ENCODE measurements at places on chromosomes 2 and 18.

GRCh38 chr2:157841485-157841884 is 34.6 kb downstream of the ACVR1 start:
- DNase-seq: no peak

DNA sequence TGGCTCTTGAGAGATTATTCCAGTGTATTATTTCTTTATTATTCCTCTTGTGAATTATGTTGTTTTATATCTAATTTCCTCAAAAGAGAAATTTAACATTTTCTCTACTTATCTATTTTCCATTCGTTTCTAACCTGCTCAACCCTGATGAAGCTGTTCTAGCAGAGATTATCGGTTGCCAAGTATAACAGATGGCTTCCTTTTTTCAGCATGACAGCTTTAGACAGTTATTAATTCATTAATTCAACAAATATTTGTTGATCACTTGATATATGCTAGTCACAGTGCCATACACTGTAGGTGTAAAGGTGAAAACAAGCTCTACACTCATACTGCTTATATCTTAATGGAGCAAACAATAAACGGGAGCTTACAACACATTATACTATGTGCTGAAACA is 137.9 kb upstream of the UBE2E3 start:
- DNase-seq: no peak

- DNase-seq: no peak
Measured at GRCh38 chr2:36333350-36334012, 22.1 kb upstream of the CRIM1 start.

GRCh38 chr2:144703852-144704708 is 184.2 kb upstream of the ZEB2 start:
- DNase-seq: no peak

DNA sequence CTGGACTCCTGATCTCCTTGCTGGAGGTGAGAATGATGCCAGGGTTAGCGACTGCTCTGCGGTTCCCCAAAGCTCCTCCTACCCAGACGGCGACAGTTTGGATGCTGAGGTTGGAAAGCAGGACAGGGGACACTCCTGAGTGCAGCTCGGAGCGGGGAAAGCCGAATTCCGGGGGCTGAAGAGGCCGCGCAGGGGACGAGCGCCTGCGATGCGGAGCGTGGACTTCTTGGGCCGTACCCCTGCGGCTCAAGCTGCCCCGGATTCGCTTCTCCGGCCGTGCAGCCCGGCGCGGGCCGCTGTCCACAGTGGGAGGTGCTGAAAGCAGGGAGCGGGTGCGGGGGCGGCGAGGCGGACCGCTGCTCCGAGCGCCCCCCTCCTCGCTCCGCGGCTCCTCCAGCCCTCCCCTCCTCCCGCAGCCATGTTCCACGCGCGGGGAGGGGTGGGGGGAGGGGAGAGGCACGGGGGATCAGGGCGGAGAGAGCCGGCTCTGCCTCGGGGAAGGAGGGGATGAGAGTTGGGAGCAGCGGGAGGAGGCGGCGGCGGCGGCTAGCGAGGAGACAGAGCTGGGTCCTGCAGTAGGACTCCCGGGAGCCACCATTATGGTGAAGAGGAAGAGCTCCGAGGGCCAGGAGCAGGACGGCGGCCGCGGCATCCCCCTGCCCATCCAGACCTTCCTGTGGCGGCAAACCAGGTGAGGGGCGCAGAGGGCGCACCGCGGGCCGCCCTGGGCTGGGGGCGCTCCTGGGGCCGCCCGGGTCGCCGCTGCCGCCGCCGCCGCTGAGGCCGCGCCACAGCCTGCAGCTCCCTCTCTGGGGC is at the start of gene UNC80:
TSS of gene UNC80 (plus strand) at position 359 of the 816 bp plus-strand sequence. CDS start at position 600, 241 bp downstream.
- DNase-seq: peak; percentile 67

GRCh38 chr2:35989503-35989902 is 366.1 kb upstream of the CRIM1 start:
- no peak for DNase-seq

GRCh38 chr2:197707316-197708213 is 2.4 kb downstream of the MARS2 start:
- no peak for DNase-seq

DNA sequence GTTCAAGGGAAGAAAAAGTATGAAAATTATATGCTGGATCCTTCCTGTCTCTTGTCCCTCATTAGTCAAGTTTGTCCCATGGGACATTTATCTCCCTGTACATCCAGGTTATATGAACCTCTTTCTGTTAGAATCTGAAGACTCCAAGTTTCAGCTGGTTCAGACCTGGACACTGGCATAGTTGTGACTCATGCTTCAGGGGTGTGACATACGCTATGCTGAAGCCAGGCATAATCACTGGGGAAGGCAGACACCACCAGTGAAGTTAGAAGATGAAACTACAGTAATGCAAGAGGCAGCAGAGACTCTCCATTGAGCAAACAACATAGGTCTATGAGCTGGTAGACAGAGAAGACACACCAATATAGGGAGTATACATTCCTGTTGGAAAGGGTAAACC is 269.7 kb upstream of the SLC8A1 start:
- DNase-seq: no peak

- no peak for DNase-seq
Measured at GRCh38 chr2:210577263-210578071, 21.1 kb downstream of the CPS1 start.

DNA sequence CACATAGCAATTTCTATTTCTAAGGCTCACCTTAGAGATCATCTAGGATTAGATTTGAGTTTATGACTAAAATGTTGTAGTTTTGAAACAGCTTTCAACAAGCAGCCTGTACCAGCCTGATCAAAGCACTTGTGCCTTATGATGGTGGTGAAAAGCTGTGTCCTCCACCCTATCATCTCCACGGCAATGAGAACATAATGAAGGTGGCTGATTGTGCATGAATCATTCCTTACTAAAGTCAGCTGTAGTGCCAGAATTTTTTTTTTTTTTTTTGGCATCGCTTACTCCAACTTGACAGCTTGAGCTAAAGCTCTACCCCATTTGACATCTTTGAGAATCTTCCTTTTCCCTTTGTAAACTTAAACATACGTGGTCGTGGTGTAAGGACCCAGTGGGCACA is 86.0 kb downstream of the DCC start:
- no peak for DNase-seq

GRCh38 chr2:41910126-41910525 is 137.7 kb upstream of the PKDCC start:
- no peak for DNase-seq

DNA sequence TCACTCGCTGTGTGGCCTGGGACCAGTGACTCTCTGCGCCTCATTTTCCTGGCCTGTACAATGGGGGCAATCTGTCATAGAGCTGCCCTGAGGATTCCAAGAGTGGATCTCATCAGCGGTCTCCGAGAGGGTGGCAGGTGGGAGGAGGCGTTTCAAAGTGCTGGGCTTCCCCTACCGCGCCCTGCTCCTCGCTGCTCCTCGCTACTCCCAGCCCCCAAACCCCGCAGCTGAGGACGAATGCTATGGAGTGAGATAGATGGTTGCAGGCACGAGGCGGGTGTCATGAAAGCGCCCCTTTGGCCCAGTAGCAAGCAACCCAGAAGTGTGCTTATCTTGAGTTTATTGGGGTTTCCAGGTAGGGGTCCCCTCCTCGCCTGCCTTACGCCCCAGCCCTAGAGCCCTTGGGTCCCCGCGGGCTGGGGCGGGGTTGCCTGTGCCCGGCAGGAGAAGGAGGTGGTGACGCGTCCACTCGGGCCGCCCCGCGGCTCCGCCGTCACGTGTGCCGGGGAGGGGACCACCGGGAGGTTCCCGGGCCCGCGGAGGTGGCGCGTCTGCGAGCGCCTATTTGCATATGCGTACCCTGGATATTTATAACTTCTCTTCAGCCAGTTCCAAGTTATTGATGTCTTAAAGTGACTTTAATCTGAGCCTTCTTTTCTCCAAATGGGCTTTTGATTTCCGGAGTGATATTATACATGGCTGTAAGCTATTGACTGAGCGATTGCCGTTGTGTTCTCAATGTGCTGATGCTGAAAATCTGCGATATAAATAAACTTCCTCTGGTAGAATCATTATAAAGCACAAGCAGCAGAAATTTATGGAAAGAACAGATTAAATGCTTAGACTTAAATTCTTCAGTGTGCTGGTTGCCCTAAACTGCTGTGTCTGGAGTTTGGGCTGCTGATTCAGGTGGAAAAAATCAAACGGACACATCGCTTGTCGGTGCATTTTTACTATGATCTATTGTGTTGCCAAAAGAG is 263.7 kb downstream of the ATAD2B start:
- DNase-seq: no peak

DNA sequence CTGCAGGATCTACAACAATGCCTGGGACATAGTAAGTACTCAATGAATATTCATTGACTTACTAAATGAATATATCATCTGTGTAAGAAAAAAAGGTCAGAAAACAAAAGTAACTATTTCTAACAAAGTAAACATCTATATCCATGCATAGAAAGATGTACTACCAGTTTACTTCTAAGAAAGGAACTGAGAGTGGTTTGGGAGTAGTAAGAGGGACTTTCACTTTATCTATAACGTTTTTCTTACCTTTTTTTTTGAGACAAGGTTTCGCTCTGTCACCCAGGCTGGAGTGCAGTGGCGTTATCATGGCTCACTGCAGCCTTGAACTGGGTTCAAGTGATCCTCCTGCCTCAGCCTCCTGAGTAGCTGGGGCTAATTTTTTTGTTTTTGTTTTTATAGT is 25.7 kb downstream of the DHX57 start:
- DNase-seq: no peak

DNA sequence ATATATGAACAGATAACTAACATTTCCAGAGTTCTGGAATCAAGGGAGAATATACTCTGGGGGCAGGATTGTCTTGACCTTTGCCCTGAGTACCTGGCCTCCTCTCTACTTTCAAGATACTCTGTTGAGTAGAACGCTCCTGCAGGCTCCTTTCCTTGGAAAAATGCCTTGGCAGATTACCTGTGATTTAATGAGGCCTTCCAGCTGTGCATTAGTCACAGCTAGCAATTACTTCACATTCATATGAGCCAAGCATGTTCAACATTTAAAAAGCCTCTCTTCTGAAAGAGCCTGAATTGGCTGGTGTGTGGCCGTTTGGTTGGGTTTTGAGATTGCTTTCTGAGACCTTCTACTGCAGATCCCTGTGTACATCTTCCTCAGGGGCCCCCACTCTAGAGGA is 142.2 kb downstream of the PLCL1 start:
- DNase-seq: no peak

- no peak for DNase-seq
Measured at GRCh38 chr2:237875256-237876060, 16.0 kb downstream of the RAMP1 start.

DNA sequence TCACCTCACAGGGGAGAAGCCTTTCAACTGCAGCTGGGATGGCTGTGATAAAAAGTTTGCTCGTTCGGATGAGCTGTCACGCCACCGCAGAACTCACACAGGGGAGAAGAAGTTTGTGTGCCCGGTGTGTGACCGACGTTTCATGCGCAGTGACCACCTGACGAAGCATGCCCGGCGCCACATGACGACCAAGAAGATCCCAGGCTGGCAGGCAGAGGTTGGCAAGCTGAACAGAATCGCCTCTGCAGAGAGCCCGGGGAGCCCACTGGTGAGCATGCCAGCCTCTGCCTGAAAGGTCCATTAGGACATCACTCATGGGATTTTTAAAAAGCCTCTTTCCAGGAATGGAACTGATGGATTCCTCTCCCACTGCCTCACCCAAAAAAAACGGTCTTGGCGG is 8.9 kb downstream of the KLF11 start:
- no peak for DNase-seq

GRCh38 chr18:24228667-24229041 is 89.8 kb downstream of the CABYR start:
- no peak for DNase-seq

- no peak for DNase-seq
Measured at GRCh38 chr2:171540437-171540836, 18.2 kb downstream of the CYBRD1 start.

- no peak for DNase-seq
Measured at GRCh38 chr2:189854187-189854586, 69.9 kb downstream of the PMS1 start.

GRCh38 chr2:12549641-12550040 is 167.1 kb upstream of the TRIB2 start:
- no peak for DNase-seq

DNA sequence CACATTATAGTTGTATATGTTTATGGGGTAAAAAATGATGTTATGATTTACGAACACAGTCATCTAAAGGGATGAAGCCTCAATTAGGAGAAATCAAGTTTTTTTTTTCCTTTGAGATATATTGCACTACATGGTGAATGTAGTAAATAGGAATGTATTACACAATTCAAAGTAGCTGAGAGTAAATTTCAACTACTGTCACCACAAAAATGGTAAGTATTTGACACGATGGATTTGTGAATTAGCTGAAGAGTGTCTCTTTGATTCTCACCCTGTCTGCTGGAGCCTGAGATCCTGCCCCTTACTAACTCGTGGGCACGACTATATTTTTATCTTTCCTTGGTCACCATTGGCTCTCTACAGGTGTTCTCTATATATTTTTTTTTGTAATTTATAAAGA is 540.4 kb upstream of the DSEL start:
- DNase-seq: no peak

DNA sequence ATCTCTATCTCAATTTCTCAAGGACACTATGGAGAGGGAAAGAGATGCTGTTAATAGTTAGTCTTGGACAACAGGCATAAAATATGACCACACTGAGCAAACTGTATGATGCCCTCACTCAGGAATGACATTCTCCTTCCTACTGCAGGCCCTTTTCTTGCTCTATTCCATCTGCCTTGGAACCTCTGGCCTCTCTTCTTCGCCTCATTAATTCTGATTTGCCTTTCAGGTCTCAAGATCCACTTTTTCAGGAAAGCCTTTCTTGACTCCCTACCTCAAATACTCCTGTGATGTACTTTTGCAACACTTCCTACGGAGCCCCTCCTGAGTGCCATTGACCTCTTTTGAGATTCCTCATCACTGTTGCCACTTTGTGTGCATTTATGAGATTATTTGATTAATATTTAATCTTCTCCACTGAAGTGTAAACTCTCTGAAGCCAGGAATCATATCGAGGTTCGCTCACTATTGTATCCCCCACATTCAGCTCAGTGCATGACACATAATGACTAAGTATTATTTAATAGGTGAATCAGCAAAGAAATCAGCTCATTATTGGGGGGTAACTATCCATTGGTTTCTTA is 21.3 kb upstream of the SPP2 start:
- no peak for DNase-seq

GRCh38 chr2:3146175-3146574 is 231.4 kb downstream of the EIPR1 start:
- DNase-seq: no peak

- no peak for DNase-seq
Measured at GRCh38 chr2:134336352-134336751, 82.5 kb downstream of the MGAT5 start.

- DNase-seq: no peak
Measured at GRCh38 chr18:14776801-14777200, 28.8 kb downstream of the ANKRD30B start.

DNA sequence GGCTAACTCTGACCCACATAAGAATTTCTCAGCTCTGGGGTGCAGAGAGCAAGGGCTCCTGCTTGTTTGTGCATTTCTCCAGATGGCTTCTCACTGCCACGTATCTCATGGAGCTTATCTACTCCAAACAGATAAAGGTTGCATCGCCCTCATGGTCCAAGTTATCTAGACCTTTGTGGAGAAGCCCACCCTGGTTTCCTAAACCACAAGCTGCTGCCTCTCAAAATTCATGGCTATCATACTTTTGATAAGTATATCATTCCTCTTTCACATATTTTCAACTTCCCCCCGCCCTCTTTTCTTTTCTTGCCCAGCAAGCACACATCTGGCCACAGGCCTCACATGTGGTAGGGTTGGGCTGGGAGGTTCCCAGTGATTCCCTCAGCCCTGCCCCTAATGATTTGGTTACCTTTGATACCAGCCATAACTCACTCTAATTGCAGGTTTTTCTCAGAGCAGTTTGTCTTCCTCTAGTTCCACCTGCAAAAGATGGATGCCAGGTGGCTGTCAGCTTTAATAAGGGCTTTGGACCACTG is 146.0 kb downstream of the RHBDD1 start:
- no peak for DNase-seq

Data from liver (tissue), 10 donors.